RPMI7951 (cell line): ENCODE measurements at places on chromosomes 16 and 17. TPM values are rescaled to one million over a fixed set of nuclear protein-coding genes. Genes with fewer than 3 reads are reported as not detected.

Gene OR2C1
- total RNA-seq = not detected in 2 replicates

Gene HEXIM1
- total RNA-seq = 3.5 and 4.4 TPM in 2 replicates

Gene MAP2K6
- 4.5 and 4.7 TPM in 2 replicates for total RNA-seq

Gene NOTUM
- total RNA-seq = 0.24 TPM in 1 of 2 replicates, not detected in the other

Gene EVPL
- not detected in 2 replicates for total RNA-seq

Gene GNAO1
- 3.4 and 4.2 TPM in 2 replicates for total RNA-seq

Gene TERB1
- total RNA-seq = not detected in 2 replicates

Gene C1QTNF1
- total RNA-seq = 31.8 and 45.7 TPM in 2 replicates

Gene CCL23
- not detected in 2 replicates for total RNA-seq

Gene RASD1
- not detected in 2 replicates for total RNA-seq

Gene MMP28
- not detected in 2 replicates for total RNA-seq

Gene MAPT
- 0.10 and 0.12 TPM in 2 replicates for total RNA-seq

Gene KRTAP9-4
- total RNA-seq = not detected in 2 replicates

Gene CDH8
- 0.20 and 1.3 TPM in 2 replicates for total RNA-seq

Gene PPP1R27
- total RNA-seq = not detected in 2 replicates

Gene NPIPA2
- total RNA-seq = 0.29 and 4.3 TPM in 2 replicates

Gene NPIPA5
- 2.0 and 2.4 TPM in 2 replicates for total RNA-seq

Gene GAS2L2
- total RNA-seq = not detected in 2 replicates

Gene CBX2
- total RNA-seq = 5.0 and 6.1 TPM in 2 replicates

Gene HP
- total RNA-seq = not detected in 2 replicates

Gene CHRNE
- total RNA-seq = not detected in 2 replicates

Gene SHCBP1
- total RNA-seq = 56.6 and 61.0 TPM in 2 replicates

Gene MTSS2
- 7.3 and 22.1 TPM in 2 replicates for total RNA-seq

Gene MMP15
- total RNA-seq = 2.6 and 7.7 TPM in 2 replicates

Gene PRM2
- not detected in 2 replicates for total RNA-seq

Gene SCARF1
- total RNA-seq = 0.12 and 0.20 TPM in 2 replicates

Gene ABCC12
- 0.29 and 0.48 TPM in 2 replicates for total RNA-seq

Gene CSH1
- total RNA-seq = not detected in 2 replicates

Gene SP2
- 0.98 and 1.6 TPM in 2 replicates for total RNA-seq

Gene BAIAP3
- 1.2 and 2.4 TPM in 2 replicates for total RNA-seq

Gene NIP7
- total RNA-seq = 34.5 and 39.3 TPM in 2 replicates

Gene CNTD1
- 0.98 and 1.1 TPM in 2 replicates for total RNA-seq

Gene TEX14
- not detected in 2 replicates for total RNA-seq

Gene ALOX12
- total RNA-seq = not detected in 2 replicates

Gene ABCA8
- not detected in 2 replicates for total RNA-seq

Gene BEAN1
- total RNA-seq = 0.72 and 1.7 TPM in 2 replicates

Gene AKTIP
- 24.3 and 24.6 TPM in 2 replicates for total RNA-seq

Gene ASIC2
- not detected in 2 replicates for total RNA-seq

Gene MAP3K14
- 2.9 and 5.7 TPM in 2 replicates for total RNA-seq

Gene CMTM4
- 20.5 and 22.4 TPM in 2 replicates for total RNA-seq

Gene LRRC37A
- 0.20 and 0.36 TPM in 2 replicates for total RNA-seq

Gene CA10
- total RNA-seq = not detected in 2 replicates

Gene ARRB2
- 10.6 and 14.3 TPM in 2 replicates for total RNA-seq

Gene CCDC102A
- 11.3 and 13.3 TPM in 2 replicates for total RNA-seq

Gene EVI2B
- 1.1 TPM in 2 replicates for total RNA-seq

Gene RCVRN
- total RNA-seq = 0.36 TPM in 1 of 2 replicates, not detected in the other

Gene RANGRF
- total RNA-seq = 10.7 and 14.9 TPM in 2 replicates

Gene NOXO1
- not detected in 2 replicates for total RNA-seq

Gene MT1M
- total RNA-seq = 2.3 and 4.5 TPM in 2 replicates
